ENCODE measurements at places on chromosomes 5 and 9.

GRCh38 chr5:32159328-32160072 is 14.6 kb downstream of the GOLPH3 start:
- H3K27ac ChIP-seq = peak overlapping the region; percentile 53
- H3K36me3 ChIP-seq = no peaks in the 10 kb centered on the region
- no peak for DNase-seq
- H3K4me1 ChIP-seq = peaks cover 45% of the 10 kb centered on the region
- H3K27me3 ChIP-seq = no peaks in the 10 kb centered on the region
- peak overlapping the region; percentile 21 for H3K4me3 ChIP-seq

- H3K4me3 ChIP-seq = no peak overlapping the region
- H3K36me3 ChIP-seq = no peaks in the 10 kb centered on the region
- no peaks in the 10 kb centered on the region for H3K27me3 ChIP-seq
- no peaks in the 10 kb centered on the region for H3K4me1 ChIP-seq
Observed at GRCh38 chr5:16826379-16827125, 109.5 kb downstream of the MYO10 start.

- H3K4me3 ChIP-seq = no peak overlapping the region
- no peak for DNase-seq
- no peaks in the 10 kb centered on the region for H3K36me3 ChIP-seq
Observed at GRCh38 chr9:68560071-68560844, 19.6 kb upstream of the TMEM252 start.

GRCh38 chr9:135664801-135665794 is 2.0 kb downstream of the LCN9 start:
- peaks cover 12% of the 10 kb centered on the region for H3K27me3 ChIP-seq
- no peak for DNase-seq
- H3K27ac ChIP-seq = no peak overlapping the region
- no peaks in the 10 kb centered on the region for H3K36me3 ChIP-seq
- no peak overlapping the region for H3K4me3 ChIP-seq
- no peaks in the 10 kb centered on the region for H3K4me1 ChIP-seq

GRCh38 chr9:124894741-124895170 is 32.8 kb downstream of the ARPC5L start:
- peaks cover 78% of the 10 kb centered on the region for H3K36me3 ChIP-seq
- no peaks in the 10 kb centered on the region for H3K4me1 ChIP-seq
- no peak for DNase-seq
- no peaks in the 10 kb centered on the region for H3K27me3 ChIP-seq
- H3K4me3 ChIP-seq = no peak overlapping the region

DNA sequence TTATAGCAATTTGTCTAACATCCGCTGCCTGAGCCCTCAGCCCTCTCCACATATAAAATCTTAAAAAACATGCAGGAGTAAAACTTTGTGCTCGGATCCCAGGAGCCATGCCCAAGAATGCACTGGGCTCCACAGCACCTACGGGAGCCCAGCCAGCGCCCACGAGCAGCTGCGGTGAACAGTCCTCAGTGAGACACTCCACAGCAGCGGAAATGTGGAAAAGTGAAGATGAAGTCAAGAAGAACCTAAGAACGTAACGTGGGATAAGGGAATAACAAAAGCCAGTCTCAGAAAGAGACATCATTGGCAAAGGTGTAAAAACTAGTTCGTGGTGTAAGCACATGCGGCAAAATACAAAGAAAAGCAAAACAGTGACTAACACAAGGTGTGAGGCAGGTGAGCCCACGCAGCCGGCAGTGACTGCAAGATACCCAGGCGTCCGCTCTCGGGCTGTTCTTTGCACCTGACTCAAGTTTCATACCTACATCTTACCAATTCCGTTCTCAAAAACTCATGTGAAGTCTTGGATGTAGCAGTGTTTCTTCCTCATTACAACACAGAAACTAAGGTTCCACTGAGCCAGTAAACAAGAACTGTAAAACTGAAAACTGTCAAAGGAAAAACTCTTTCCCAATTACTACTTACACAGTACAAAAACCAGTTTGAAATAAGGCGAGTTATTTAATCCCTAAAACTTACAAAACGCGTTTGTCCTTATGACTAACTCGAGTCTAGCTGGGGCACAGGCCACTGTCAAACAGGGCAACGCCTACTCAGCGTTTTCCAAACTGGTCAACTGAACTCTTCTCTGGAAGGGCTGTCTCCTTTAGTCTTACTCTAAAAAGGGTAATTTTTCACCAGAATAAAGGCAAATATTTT is 1.7 kb downstream of the CAMSAP1 start:
- H3K27me3 ChIP-seq = no peaks in the 10 kb centered on the region
- H3K4me3 ChIP-seq = peak overlapping the region; percentile 64
- peaks cover 65% of the 10 kb centered on the region for H3K4me1 ChIP-seq
- H3K27ac ChIP-seq = peak overlapping the region; percentile 90
- DNase-seq = no peak

DNA sequence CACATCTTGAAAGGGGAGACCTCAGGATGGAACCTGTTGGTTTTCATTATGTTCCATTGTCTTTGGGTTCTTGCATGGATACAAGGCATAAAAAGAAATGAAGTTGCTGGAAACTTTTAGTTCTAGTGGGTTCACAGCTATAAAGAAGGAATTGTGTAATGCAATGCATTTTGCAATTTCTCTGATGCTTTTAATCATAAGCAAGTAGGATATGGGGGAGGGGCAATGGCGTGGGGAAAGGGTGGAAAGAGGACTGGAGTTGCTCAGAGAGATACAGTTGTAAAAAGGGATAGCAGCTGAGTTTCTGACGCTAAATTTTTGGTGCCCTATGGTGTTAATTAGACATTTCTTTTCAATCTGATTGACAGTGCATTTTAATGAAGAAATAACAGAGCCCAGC is 88.6 kb upstream of the FANCC start:
- H3K4me1 ChIP-seq = no peaks in the 10 kb centered on the region
- no peaks in the 10 kb centered on the region for H3K36me3 ChIP-seq
- H3K27me3 ChIP-seq = no peaks in the 10 kb centered on the region
- H3K27ac ChIP-seq = no peak overlapping the region

GRCh38 chr9:127919253-127919815 is 2.5 kb upstream of the ST6GALNAC4 start:
- H3K27ac ChIP-seq = peak overlapping the region; percentile 55
- no peaks in the 10 kb centered on the region for H3K27me3 ChIP-seq
- H3K36me3 ChIP-seq = no peaks in the 10 kb centered on the region

GRCh38 chr5:119055294-119055693 is 15.6 kb upstream of the DMXL1 start:
- no peak overlapping the region for H3K4me3 ChIP-seq
- H3K36me3 ChIP-seq = no peaks in the 10 kb centered on the region
- no peak overlapping the region for H3K27ac ChIP-seq
- H3K27me3 ChIP-seq = no peaks in the 10 kb centered on the region
- no peaks in the 10 kb centered on the region for H3K4me1 ChIP-seq

DNA sequence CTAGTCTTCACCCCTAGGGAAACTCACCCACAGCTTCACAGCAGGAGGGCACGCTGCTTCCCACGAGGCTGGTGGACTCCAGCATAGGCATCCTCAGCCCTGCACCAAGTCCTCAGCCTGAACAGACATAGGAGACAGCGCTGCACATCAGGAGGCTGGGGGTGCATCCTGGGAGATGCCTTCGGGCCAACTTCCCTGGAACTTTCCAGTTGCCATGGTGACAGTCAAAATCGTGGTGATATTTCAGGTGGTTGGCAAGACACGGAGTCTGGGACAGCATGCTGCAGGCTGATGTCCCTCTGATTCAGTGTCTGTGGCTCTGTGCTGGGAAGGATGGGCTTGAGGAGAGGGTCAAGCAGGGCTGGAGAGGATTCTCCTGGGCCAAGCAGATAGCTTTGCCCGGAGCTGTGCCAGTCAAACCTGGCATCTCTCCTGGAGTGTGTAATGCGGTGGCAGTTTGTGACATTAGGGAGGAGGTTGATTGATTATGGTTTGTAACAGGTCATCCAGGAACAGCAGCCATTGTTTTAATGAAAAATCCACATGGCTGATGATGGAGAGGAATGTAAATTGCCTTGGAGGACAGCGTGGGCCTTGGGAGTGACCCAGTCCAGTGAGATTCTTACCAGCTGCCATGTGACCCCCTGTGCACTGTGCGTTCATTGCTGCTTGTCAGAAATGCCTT is 35.6 kb upstream of the SEMA4D start:
- no peaks in the 10 kb centered on the region for H3K4me1 ChIP-seq
- H3K36me3 ChIP-seq = no peaks in the 10 kb centered on the region
- no peaks in the 10 kb centered on the region for H3K27me3 ChIP-seq

DNA sequence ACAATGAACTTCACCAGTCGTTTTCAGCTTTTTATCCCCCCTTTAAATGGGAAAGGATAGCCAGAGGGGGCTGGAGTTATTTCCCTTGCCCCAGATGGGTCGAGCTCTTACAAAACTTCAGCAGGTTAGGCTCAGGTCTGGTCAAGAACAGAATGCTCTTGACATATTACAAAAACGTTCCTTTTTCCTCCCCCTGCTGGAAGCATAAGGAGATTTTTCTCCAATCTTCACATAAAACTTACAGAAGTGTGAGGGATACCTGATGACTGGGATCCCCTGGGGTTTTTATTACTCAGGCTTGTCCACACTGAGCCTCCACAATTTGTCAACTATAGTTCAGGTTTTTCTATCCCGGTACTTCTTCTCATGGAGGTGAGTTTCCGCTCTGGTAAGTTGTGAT is 60.8 kb downstream of the CSF2 start:
- no peaks in the 10 kb centered on the region for H3K4me1 ChIP-seq
- DNase-seq = no peak
- H3K27ac ChIP-seq = no peak overlapping the region
- H3K36me3 ChIP-seq = no peaks in the 10 kb centered on the region
- H3K4me3 ChIP-seq = no peak overlapping the region
- H3K27me3 ChIP-seq = no peaks in the 10 kb centered on the region

DNA sequence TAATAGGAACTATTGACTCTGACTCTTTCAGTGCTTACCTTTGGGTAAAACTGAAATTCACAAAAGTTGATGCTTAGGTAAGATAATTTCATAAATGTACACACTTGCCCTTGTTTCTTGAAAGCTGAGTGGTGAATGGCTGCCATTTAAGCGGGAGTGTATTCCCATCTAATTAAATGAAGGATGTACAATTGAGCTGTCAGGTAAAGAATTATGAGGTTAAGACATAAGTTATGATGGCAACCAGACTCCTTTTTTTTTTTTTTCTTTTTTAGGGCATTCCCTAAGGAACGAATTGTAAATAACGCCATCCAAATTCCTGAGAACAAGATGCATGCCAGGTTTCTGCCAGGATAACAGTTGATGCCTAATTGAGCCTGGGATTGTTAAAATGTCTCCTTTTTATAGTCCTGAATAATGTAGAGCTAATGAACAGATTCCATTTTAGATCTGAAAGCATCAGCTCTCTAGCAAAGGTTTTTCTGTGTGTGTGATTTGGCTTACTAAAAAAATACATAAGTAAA is 199.7 kb downstream of the ISL1 start:
- H3K36me3 ChIP-seq = no peaks in the 10 kb centered on the region
- no peak overlapping the region for H3K27ac ChIP-seq
- no peaks in the 10 kb centered on the region for H3K27me3 ChIP-seq
- no peaks in the 10 kb centered on the region for H3K4me1 ChIP-seq

- no peak overlapping the region for H3K27ac ChIP-seq
- no peaks in the 10 kb centered on the region for H3K4me1 ChIP-seq
- H3K27me3 ChIP-seq = no peaks in the 10 kb centered on the region
- no peaks in the 10 kb centered on the region for H3K36me3 ChIP-seq
- H3K4me3 ChIP-seq = no peak overlapping the region
Observed at GRCh38 chr5:126107381-126107780, 315.8 kb upstream of the GRAMD2B start.

GRCh38 chr5:86880785-86881492 is 263.2 kb downstream of the COX7C start:
- no peak for DNase-seq
- no peaks in the 10 kb centered on the region for H3K4me1 ChIP-seq
- no peaks in the 10 kb centered on the region for H3K27me3 ChIP-seq
- H3K27ac ChIP-seq = no peak overlapping the region

GRCh38 chr5:115423541-115423940 is 121.0 kb downstream of the FEM1C start:
- H3K4me1 ChIP-seq = peaks cover 60% of the 10 kb centered on the region
- H3K4me3 ChIP-seq = no peak overlapping the region
- no peaks in the 10 kb centered on the region for H3K27me3 ChIP-seq
- peak overlapping the region; percentile 84 for H3K27ac ChIP-seq
- H3K36me3 ChIP-seq = no peaks in the 10 kb centered on the region
- DNase-seq = peak; percentile 72
